ENCODE measurements at places on chromosomes 7 and 10.

DNA sequence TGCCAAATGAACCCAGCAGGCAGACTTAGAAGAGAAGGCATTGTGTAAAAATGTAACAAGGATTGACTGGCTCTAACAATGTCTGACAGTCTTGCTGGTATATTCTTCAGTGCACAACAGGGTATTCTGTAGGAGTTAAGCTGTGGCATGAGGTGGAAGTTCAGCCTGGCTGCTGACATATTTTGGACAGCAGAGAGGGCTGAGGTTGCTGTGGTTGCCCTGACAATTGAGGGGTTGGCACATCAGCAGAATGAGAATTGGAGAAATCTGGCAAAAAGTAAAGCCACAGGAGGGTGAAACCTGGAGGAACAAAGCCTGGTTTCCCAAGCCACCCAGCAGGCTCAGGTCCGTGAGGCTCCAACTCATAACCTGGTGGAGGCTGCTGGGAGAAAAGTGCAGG, 220.2 kb downstream of the JAZF1 start:
- DNase-seq = no peak

DNA sequence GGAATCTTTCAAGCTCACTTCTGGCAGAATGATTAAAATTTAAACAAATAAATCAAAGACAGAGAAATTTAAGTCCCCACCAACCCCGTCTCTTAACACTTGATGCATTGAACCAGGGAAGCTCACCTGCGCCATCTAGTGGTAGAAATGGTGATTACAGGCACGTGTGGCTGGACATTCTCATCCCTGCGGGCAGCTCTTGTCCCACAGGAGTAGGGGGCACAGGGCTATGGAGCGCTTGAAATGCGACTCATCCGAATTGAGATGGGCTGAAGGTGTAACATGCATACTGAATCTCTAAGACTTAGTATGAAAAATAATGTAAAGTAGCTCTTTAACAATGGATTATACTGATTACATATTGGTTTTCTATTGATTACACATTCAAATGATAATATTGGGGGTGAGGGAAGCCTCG, 24.8 kb upstream of the SLIT1 start:
- DNase-seq = peak; percentile 63

GRCh38 chr10:63156236-63156635, 23.1 kb downstream of the NRBF2 start:
- DNase-seq = no peak

DNA sequence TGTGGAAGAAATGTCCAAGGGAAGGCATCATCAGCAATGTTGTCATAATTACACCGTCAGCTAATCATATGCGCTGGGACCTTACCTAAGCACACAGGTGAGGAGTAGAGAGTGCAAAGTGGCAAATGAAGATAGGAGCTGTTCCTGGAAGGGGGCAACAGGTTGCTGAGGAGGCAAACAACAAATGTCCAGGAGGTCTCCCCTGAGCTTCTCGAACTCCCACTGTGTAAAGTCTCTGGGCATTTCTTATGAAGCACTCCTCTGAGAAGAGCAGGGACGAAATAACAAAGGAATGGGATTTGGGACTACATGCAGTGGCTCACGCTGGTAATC, 152.5 kb downstream of the DOCK4 start:
- no peak for DNase-seq

DNA sequence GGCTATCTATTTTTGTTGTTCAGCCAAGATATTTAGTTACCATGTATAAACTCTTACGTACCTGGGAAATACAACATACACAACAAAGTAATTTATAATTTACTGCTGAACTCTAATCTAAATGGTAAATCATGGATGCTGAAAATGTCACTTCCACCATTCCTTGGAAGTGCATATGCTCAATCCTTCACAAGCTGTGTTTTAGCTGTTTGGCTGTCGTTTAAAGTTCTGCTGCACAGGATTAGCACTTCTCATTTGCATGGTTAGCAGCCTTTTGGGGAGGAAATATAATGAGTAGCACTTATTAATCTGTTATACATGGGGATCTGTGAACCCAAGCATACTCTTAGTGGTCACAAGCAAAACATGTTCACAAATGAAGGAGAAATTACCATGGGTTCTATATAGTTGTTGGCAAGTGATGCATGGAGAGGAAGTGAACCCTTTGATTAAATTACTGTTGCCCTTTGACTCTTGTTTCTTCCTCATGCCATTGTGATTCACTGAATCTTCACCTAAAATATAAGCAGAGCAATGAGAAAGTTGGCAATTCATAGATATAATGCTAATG, 18.5 kb downstream of the PIK3CG start:
- no peak for DNase-seq

DNA sequence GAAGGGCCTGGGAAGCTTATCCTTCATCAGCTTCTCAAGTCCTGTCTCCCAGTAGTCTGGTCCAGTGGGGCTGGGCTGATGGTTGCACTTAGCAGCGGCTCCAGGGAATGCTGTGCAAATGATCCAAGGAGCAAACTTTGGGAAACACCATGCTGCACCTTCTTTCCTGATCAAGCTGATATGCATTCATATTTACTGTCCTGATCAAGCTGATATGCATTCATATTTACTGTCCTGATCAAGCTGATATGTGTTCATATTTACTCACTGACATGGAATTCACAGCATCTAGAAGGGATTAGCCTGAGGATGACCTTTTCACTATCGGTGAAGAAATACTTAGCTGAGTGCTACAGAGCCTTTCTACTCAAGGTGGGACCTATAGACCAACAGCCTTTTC, 330.7 kb downstream of the BMPER start:
- no peak for DNase-seq

- no peak for DNase-seq
Observed at GRCh38 chr7:2570021-2570420, 11.2 kb downstream of the IQCE start.

DNA sequence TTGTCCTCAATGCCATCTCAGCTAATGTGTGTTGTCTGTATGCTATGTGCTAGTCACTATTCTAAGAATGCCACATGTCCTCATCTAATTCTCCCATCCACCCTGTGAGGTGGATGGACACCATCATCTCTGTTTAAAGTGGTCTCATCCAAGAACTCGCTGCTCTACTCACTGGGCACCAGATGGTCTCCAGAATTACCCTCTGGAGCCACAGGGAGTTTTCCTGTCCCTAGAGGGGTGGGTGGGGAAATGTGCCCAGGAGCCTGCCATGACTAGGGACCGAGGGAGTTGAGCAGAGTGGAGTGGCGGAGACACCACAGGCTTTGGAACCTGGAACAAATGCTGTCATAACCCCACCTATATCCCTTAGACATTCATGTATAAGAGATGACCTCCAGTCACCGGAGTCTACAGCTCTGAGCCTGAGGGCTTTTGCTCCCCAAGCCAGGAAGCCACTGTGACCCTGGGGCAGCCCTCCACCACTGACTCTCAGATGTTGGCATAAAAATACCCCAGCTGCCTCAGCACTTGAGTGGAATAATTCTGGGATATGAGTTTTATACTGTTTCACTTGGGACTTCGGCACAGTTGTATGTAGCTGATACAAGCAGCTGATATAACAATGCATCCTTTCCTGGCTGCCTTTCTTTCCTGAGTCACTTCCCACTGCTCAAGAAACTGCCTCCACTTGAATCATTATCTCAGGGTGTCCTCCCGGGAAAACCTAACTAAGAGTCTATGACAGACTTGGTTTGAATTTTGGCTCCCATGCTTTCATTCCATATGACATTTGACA, 61.5 kb upstream of the RAPGEF5 start:
- no peak for DNase-seq

GRCh38 chr10:6275022-6275997, 72.6 kb downstream of the PFKFB3 start:
- peak; percentile 86 for DNase-seq

GRCh38 chr7:130899071-130899560, 165.1 kb upstream of the KLF14 start:
- DNase-seq = no peak

DNA sequence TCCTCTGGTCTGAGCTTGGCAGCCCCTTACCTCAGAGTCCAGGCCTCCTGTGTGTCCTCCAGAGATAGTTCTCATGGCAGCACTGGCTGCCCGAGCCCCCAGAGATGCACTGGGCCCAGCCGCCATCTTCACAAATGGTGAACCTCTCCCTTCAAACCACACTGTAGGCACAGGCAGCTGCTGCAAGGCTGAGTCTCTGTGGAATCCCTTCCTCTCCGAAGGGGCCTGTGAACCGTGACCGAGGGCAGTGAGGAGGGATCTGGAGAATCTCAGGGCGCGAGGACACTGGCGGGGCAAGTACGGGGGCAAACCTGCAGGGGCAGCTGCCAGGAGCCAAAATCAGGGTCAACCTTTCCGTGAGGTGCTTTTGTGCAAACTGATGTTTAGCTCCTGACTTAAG, 69.5 kb upstream of the CFAP46 start:
- DNase-seq = no peak

- no peak for DNase-seq
Observed at GRCh38 chr10:69676301-69676700, 46.3 kb downstream of the FAM241B start.

GRCh38 chr10:13105184-13105583, 5.2 kb downstream of the OPTN start:
- DNase-seq = no peak

DNA sequence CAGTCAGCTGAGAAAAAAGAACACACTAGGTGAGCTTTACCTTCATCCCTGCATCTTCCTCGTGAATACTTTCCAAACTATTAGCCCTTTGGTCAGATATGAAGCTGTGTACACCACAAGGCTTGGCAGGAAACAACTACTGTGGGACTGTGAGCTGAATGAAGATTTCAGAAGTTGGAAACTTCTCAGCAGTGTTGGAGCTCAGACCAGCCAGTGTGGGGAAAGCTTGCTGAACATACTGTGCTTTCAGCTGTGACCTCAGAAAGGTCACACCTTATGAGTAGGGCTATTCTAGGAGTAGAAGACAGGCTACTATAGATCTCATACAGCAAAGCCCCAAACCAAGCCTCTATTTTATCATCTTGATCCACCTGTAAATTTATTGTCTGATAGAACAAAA, 123.6 kb downstream of the EXOC4 start:
- DNase-seq = no peak

- no peak for DNase-seq
Observed at GRCh38 chr7:12107841-12108254, 103.2 kb upstream of the TMEM106B start.

DNA sequence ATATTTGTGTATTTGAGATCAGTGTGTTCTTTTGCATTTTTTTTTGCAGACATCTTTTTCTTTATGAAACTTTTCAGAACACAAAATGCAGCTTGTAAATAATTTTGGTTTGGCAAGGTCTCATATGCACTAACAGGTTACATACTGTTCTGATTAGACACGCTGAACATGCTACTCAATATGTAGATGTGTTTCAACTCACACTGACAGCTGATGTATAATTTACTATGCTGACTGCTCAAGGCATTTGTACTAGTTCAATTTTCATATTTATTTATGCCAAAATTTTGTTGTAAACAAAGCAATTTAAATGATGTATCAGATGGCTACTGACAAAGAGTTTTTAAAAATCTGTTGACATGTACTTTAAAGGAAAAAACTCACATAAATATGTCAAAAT, 123.8 kb downstream of the TFEC start:
- no peak for DNase-seq
